ENCODE measurements at places on chromosomes 6 and 20.

DNA sequence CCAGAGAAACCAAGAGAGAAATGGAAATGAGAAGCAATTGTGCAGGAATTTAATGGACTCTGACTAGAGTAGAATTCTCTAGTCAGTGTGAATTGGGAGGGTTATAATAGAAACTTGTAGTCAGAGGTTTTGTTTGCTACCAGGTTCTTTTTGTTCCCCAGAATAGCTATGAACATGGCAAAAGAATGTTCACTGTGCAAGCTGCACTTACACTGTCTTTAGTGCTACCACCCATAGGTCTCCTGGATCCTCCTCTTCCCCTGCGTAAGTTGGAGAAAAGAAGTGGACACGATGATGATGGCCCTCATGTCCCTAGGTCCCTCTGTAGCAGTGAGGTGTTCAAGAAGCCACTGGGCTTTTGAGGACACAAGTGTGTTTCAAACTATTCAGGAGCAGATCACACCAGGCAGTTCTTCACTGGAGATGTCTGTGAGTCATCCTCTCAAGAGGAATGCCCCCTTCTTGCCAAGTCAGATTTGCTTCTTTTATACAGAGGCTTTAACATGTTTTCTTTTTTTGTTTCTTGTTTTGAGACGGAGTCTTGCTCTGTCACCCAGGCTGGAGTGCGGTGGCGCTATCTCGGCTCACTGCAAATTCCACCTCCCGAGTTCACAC, 47.6 kb upstream of the SMIM8 start:
- no peak for DNase-seq

DNA sequence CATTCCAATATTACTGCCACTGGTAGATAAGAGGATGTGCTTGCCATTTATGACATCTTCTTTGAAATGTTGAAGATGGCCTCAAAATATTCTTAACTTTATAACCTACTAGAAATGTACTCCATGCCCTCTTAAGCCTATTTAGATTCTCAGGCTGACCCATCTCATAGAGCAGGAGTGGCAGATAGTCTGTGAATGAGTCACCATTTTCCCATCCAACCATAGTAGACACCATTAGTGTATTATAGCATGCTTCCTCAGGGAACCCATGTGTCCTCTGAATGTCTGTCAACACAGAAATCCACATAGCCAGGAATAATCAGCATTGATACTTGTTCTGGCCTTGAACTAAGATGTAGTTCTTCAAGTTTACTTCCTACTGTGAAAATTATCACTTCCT, 150.2 kb downstream of the IMPG1 start:
- no peak for DNase-seq

DNA sequence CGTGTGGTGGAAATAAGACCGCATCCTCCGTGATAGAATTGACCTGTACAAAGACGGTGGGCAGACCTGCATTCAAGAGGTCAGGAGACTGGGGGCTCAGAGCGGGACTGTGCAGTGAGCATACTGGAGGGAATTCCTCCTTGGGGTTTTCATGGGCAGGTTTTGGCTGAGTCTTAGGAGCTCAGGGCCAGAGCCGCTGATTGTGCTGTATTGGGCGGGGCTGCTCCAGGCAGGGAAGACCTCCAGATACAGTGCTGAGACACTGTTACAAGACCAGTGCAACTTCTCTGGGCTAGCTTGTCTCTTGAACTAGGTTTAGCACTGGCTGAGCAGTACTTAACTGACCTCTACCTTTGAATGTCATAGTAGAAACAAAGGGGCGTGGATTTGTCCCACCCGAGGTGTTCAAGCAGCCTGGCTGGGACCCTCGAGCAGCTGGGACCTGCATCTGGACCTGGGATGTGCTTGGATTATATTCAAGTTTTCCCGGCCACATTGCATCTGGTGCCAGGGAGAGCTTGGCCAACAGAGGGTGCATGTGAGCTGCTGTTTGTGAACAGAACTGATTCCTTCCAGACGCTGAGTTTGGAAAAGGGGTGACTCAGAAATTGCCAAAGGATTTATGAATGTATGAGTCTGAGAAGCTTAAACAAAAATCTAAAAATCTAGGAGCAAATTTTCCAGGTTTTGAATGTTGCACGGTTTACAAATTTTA, 33.4 kb upstream of the SLC22A1 start:
- DNase-seq, result no peak

GRCh38 chr6:53293691-53294090, 55.1 kb downstream of the ELOVL5 start:
- DNase-seq, result no peak

DNA sequence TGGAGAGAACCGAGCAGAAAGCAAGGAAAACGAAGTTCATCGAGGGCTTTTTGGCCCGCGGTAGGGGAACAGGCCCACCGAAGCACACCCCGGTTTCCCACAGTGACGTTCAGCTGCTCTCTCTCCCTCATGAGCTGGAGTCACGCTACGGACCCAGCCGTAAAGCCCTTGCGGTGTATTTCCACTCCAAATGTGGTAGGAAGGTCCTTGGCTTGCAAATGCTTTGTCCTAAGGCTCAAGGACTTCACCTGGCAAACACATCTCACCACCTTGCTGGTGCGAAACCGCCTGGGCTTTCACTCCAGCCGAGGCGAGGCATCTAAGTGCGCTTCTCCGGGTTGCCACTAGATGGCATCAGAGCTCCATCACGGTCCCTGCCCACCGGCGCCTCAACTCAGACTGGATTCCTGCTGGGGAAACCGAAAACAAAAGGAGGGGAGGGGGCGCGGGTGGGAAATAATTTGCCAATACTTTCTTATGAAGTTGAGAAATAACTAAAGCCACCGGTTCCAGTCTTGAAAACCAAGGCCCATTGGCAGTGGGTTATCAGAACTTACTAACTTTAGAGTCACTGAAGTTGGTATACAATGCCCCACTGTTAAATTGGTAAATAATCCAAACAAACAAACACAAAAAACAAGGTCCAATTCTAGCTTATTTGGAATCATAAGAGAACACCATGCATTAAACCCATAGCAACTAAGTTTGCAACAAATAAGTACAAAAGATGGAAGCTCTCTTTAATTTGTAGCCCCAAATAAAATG, 13.4 kb upstream of the FOXC1 start:
- peak; percentile 41 for DNase-seq

Data from activated T-helper 9 cell treated with anti-CD3 and anti-CD28 coated beads, Interleukin-2, amount 50 U/mL, for 16 hours (primary cell).